Left ventricle myocardium inferior (tissue), 1 donor: ENCODE measurements at places on chromosomes 1 and 21. TPM values are rescaled to one million over a fixed set of nuclear protein-coding genes. Genes with fewer than 3 reads are reported as not detected.

Gene RGSL1
- not detected for total RNA-seq

Gene PKN2
- 28.2 TPM for total RNA-seq

Gene RHCE
- total RNA-seq: 1.0 TPM

Gene C1orf226
- total RNA-seq: 8.7 TPM

Gene TNNI3K
- total RNA-seq: 89.7 TPM

Gene OVAAL
- total RNA-seq: 5.3 TPM

Gene MTARC2
- total RNA-seq: 22.6 TPM
